Urinary bladder (tissue), 4 donors: ENCODE measurements at places on chromosomes 2 and 18.

DNA sequence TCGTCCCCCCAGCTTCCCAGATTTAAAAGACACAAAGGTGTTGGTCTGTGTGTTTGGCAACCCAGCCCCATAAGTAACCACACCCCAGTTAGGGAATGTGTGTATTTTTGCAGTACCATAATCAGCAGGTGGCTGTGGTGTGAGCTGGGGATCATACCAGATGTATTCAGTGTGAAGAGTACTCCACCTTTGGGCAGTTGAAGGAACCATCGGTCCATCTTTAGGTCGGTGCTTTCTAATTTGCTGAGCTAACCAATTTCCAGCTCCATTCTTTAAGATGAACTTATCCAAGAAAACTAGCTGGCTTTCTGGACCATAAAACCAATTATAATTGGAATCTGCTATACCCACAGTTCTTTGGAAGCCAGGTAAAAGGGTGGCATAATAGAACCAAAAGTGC is 3.2 kb downstream of the DSEL start:
- no peak for DNase-seq

DNA sequence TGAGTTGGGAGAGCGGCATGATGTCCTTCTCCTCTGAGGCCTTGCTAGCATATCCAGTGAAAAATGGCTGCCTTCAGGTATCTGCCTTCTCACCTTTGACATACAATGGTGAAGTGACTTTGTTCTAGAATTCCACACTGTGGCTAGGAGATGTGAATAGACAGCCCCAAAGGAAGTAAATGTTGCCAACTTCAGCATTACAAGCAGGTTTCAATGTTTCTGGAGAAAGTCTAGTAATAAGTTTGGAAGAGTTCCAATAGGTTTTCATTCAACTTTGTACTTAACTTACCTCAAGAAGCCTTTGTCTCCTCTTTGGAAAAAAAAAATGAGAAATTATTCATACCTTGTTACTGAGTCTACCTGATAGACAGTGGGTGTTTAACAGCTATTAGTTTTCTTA is 421.3 kb upstream of the MMADHC start:
- DNase-seq: no peak

GRCh38 chr2:238895891-238896600 is 48.2 kb downstream of the TWIST2 start:
- DNase-seq: no peak

DNA sequence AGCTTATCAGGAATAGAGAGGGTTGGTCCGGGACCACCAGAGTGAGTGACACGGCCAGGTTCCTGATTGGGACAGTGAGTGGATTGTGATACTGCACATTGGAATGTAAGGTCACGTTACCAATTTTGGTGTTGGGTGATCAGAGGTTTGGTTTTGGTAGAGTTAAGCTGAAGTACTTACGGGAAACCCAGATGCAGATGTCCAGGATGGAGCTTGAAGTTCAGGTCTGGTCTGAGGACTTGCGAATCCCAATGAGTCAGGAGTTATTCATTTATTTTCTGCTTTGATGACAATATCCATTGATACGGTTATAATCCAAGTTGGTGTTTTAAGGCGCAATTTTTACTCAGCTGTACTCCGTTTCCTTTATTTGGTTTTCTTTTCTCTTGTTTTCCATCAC is 273.6 kb downstream of the ALPK2 start:
- no peak for DNase-seq

- DNase-seq: no peak
Observed at GRCh38 chr2:48849770-48850169, 94.2 kb upstream of the LHCGR start.

GRCh38 chr2:129400826-129401225 is 578.6 kb upstream of the RAB6C start:
- DNase-seq: no peak

GRCh38 chr18:77025123-77025522 is 107.5 kb downstream of the MBP start:
- no peak for DNase-seq

- DNase-seq: no peak
Observed at GRCh38 chr2:35292199-35292598, 1063.4 kb upstream of the CRIM1 start.

GRCh38 chr2:111035830-111036441 is 84.8 kb upstream of the BCL2L11 start:
- no peak for DNase-seq
